ENCODE measurements at places on chromosomes 4 and X. TPM values are rescaled to one million over a fixed set of nuclear protein-coding genes. Genes with fewer than 3 reads are reported as not detected.
A peak's percentile ranks its signal among the peaks of the same experiment; 100 is the strongest.

- peak; percentile 87 for ATAC-seq
These were observed 81.8 kb downstream of the MID1IP1 start for GRCh38 chrX:38882894-38883626.

SLC25A4 gene
- 9.1 TPM for total RNA-seq

UGT2B11 gene
- total RNA-seq: not detected

ODAPH gene
- 0.12 TPM for total RNA-seq

- no peak for ATAC-seq
These were observed 24.0 kb upstream of the SPARCL1 start for GRCh38 chr4:87553182-87553581.

DNA sequence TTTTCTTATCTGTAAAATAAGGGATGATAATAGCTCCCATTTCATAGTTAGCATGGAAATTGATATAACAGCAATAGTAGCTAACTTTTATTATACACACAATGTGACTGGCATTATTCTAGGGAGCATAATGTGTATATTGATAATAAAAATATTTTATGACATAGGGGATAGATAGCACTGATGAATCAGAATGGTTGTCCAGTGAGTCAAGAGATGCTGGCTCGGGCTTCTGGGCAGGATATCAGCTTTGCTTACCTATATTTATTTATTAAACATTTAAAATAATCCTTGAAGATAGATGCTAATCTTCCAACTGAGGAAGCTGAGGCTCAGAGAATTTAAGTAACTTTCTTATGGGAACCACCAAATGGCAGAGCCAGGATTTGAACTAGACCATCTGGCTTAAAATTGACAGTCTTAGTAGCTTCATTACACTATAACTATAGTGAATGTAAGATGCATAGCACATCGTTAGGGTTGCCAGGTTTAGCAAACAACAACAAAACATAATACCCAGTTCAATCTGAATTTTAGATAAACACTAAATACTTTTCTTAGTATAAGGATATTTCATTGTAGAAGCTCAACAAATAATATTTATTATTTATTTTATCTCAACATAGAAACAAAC lies 2.7 kb downstream of the AFP start:
- ATAC-seq: no peak

GRCh38 chr4:48085821-48086589 lies 48.0 kb downstream of the TXK start:
- peak; percentile 86 for ATAC-seq

DNA sequence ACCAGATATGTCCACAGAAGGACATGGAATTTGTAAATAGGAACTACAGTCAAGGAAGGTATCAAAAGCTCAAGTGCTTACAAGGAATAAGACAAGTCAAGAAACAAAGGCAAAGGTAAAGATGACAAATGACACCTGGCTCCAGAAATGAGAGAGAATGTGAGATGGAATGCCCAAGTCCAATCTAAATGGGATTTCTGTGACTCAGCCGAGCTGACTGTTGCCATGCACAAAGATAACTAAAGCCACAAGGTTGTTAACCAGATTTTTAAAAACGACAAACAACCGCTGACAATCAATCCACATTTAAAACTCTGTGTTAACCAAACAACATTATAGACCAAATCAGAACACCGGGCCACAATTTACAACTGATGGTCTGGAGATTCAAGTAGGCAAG lies 1.1 kb downstream of the NFXL1 start:
- ATAC-seq: no peak

HTRA3 gene
- total RNA-seq: 1.0 TPM

DNA sequence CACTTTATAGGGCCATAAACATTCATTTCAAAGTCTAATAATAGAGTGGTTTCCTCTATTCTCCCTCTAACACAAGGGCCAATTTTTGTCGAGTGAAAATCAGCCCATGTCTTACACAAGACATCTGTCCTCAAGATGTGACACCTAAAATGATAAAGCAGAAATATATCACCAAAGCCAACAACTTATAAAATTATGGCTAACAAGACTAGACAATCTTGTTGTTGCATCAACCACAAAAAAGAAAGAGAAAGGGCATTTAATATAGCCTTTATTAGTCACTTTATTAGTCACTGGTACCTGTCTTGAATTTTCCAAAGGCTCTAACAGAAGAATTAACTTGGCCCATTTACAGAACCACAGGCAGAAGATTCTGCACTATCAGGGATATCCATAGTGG lies 161.6 kb downstream of the SMIM20 start:
- peak; percentile 32 for ATAC-seq

SMR3B gene
- total RNA-seq: not detected

All from esophagus mucosa (tissue), 1 donor.